ENCODE measurements at places on chromosomes 1 and 21.

- DNase-seq, result no peak
Measured at GRCh38 chr21:17900281-17900989, 81.3 kb upstream of the C21orf91 start.

- DNase-seq, result peak; percentile 74
Measured at GRCh38 chr1:209769171-209769904, 13.5 kb downstream of the TRAF3IP3 start.

GRCh38 chr1:182739545-182739944, 50.0 kb upstream of the NPL start:
- DNase-seq, result peak; percentile 41

DNA sequence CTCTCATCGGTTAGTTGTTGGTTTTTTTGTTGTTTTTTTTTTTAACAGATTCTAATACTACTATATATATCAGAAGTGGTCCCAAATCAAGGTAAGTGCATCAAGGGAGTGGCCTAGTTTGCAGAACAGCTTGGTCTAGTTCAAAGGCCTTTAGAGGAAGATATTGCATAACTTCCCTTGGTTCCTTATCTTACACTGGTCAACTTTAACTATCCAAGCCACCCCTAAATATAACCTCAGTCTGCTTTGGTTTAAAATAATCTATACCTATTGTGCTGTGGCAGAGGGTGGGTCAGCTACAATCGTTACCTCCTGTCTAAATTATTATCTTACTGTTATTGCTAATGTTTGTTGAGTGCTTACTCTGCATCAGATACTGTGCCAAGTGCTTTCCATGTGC, 6.9 kb downstream of the S100A12 start:
- no peak for DNase-seq

DNA sequence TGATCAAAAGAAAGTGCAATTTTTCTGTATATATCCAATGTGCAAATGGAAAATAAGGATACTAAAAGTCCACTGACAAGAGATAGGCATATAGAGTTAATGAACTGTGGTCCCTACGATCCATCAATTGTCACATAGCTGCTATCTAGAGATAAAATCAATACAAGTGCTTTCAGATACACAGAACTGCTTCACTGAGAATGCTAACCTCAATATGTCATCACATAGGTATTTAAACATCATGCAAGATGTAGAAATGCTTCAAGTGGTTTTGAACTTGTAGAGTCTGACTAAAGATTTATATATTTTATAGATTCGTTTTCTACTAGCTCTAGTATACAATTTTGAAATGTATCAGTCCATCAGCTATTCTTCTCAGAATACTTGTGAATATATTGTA, 1604.7 kb downstream of the PLA2G4A start:
- no peak for DNase-seq

DNA sequence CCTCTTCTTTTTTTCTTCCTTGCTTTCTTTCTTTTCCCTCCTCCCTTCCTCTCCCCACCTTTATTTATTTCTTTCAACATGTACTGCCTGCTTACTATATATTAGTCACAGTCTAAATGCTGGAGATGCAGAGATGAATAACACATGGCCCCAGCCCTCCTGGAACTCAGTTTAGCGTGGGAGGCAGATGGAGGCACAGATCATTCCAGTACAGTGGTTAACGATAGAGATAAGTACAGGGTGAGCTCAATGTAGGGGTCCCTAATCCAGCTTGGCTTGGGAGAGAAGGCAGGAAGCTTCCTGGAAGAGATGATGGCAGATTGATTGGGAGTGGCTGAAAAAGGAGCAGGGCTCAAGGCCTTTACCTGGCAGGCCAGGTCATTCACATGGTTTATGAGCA, 55.6 kb upstream of the PPP2R5A start:
- no peak for DNase-seq

DNA sequence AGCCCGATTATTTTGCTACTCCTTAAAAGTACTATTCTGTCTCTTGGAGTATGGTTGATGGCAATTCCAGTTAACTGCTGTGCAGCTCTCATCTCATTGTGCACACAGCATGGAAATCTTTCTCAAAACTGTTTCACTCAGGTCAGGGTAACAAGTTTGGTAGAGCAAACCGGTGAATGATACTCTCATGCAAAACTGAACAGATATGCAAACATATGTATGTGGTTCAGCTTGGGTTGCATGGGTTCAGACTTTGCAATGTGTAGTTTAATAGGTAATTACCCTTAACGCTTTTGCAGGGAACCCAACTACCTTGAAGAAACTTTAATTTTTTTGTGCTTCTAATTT, 2.2 kb downstream of the GADD45A start:
- DNase-seq, result no peak

DNA sequence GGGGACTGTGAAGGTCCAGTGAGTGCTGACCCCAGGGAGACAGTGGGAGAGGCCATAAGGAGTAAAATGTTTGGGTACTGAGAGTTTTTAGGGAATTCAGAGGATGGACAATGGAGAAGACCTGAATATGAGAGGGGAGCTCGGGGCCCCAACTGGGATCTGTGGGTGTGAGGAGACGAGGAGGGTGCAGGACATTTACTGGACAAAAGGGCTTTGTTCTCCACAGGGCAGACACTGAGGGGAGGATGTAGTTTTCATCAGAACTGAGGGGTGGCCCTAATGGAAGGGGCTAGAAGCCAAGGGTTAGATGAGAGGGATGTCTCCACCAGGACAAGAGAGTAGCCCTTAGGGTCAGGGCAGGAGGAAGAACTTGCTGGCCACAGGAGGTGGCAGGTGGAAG, 30.0 kb downstream of the TMCC2 start:
- no peak for DNase-seq

DNA sequence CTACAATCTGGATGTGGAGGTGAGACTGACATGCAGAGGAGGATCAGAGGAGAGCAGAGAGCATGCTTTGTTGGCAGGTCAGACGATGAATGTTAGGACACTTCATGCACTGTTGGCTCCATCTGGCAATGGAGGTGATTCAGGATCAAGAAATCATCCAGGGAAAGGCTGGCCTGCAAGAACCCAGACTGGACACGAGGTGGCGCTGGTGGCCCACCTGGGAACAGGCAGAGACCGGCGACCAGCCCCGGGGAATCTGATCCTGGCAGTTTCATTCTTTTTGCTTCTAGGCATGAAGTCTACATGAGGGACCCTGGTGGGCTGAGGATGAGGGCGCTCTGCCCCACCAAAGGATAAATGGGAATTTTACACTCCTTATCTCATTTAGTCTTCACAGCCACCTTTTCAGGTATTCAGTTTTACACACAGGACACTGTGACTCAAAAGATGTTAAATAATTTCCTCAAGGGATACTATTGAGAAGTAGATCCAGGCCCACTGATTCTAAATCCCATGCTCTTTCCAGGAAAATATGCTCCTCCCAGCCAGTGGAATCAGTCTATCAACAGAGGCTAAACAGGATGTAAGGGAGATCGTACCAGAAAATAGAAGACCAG, 26.2 kb upstream of the SCMH1 start:
- peak; percentile 83 for DNase-seq

DNA sequence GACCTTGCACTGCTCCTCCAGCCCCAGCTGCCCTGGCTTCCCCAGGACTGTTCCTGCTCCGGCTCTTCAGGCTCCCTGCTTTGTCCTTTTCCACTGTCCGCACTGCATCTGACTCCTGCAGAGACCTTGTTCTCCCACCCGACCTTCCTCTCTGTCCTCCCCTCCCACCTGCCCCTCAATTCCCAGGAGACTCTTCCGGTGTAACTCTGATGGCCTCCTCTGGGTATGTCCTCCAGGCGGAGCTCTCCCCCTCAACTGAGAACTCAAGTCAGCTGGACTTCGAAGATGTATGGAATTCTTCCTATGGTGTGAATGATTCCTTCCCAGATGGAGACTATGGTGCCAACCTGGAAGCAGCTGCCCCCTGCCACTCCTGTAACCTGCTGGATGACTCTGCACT, 550 bp downstream of the ACKR1 start:
- DNase-seq, result no peak

DNA sequence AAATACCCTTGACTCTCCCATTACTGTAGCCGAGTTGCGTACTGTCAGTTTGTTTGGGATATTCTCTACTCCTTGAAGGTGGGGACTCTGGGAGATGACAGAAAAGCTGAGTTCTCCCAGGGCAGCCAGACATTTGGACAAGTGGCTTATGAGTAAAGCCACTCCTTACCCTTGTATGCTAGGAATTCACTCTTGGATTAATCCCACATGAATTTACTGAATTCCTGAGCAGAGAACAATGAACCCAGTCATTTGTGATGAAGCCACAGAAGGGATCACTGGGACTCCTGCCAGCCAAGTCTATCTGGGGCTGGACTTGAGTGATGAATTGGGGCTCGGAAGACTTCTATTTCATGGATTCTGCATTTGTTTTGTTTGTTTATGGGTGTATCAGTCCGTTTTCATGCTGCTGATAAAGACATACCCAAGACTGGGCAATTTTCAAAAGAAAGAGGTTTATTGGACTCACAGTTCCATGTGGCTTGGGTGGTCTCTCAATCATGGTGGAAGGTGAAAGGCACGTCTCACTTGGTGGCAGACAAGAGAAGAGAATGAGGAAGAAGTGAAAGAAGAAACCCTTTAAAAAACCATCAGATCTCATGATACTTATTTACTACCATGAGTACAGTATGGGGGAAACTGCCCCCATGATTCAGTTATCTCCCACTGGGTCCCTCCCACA, 25.1 kb downstream of the C1orf116 start:
- DNase-seq, result no peak

GRCh38 chr1:221620437-221621384, 121.2 kb downstream of the DUSP10 start:
- no peak for DNase-seq

GRCh38 chr1:154989195-154989860, 4.1 kb upstream of the LENEP start:
- DNase-seq, result no peak

- no peak for DNase-seq
Measured at GRCh38 chr1:202367271-202367670, 18.8 kb downstream of the PPP1R12B start.

DNA sequence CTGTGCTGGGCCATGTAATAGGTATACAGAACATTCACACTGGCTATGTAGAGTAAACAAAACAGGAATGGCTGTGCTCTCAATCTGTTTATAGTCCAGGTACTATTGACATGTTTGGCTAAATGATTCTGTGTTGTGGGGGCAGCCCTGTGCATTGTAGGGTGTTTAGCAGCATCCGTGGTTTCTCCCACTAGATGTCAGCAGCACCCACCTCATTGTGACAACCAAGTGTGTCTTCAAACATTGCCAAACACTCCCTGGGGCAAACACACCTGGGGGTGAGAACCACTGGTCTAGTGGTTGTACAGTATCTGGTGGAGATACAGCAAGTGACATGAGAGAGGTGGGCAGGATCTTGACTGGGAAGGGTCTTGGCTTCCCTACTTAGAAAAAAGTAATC, 80.4 kb upstream of the SPATA6 start:
- DNase-seq, result no peak

- peak; percentile 73 for DNase-seq
Measured at GRCh38 chr1:21294266-21294989, 4.2 kb upstream of the ECE1 start.

DNA sequence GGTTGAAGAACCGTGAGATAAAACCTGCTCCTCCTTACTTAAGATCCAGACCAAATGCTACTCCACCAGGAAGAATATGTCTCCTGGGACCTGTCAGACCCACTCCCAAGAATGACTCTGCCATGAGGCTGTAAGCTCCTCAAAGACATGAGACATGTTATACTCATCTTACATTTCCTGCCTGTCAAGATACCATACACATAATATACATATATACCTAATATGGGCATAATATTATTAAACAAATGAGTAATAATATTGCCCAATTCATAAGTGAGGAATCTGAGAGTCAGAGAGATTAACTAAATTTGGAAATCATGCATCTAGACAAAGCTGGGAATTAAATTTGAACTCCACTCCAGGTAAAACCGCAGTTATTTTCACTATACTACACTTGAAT, 634.9 kb downstream of the LMO4 start:
- no peak for DNase-seq

DNA sequence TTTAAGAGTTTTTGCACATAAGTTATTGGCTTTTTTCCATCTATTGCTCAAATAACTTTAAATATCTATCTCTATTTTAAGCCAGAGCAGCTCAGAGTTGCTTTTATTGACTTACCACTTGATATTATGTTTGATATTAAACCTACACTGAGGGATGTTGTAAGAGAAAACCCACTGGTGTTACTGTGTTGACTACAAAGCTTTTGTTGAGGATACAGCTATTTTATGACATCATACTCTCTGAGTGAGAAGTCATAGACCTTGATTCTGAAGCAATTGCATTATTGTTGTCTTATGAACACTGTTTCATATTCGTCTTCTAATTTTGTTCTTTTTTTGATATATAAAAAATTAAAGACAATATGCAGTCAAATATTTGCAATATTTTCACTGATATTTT, 560.4 kb downstream of the PTBP2 start:
- DNase-seq, result no peak

DNA sequence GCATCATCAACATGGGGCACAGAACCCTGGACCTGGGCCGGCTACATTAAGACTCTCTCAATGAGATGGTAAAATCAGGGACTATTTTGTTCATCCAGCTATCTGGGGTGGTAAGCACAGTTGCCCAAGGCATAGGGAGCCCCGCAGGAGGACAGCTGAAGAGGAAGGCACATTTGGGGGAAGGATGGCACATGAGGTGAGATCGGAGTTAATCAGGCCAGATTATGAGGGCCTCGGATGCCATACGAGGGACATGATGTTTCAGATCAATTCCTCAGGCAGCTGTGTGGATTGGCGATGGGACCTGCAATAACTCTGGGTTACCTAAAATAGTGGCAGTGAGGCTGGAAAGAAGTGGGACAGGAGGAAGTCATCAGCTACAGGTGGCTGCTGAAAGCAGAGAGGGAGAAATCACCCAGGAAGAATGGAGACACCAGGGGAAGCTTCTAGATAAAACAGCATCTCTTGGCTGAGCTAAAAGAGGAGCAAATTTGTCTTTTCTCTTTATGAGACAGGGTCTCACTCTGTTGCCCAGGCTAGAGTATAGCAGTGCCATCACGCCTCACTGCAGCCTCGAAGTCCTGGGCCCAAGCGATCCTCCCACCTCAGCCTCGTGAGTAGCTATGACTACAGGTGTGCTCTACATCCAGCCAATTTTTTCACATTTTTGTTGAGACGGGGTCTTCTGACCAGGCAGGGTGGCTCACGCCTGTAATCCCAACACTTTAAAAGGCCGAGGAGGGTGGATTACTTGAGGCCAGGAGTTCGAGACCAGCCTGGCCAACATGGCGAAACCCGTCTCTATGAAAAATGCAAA, 21.1 kb downstream of the TOMM20 start:
- no peak for DNase-seq

GRCh38 chr1:156601892-156602291, 613 bp upstream of the GPATCH4 start:
- DNase-seq, result no peak

DNA sequence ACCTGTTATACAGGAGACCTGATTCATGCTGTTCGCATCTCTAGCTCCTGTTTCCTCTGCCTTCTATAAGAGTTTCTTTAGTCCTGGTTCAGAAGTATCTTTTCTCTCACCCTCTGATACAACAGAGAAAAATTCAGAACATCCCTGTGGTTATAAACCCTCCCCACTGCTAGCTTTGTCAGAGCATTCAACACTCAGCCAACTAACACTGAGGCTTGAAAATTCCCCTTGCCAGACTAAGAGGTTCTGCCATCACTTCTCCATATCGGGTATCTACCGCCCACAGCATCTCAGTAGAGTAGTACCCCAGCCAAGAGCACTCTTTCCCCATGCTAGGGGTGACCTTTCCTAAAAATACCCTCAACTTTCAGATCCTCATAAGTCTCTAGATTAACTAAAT, 19.6 kb upstream of the PIK3R3 start:
- DNase-seq, result no peak

GRCh38 chr1:94783342-94784189, 36.6 kb upstream of the SLC44A3 start:
- no peak for DNase-seq

GRCh38 chr1:111559736-111560279, 56.4 kb upstream of the ADORA3 start:
- no peak for DNase-seq

Data from GM10248 (cell line).